Activated T-cell treated with anti-CD3 and anti-CD28 coated beads for 1 hour (primary cell): ENCODE measurements at places on chromosomes 3 and 15.
A peak's percentile ranks its signal among the peaks of the same experiment; 100 is the strongest.

DNA sequence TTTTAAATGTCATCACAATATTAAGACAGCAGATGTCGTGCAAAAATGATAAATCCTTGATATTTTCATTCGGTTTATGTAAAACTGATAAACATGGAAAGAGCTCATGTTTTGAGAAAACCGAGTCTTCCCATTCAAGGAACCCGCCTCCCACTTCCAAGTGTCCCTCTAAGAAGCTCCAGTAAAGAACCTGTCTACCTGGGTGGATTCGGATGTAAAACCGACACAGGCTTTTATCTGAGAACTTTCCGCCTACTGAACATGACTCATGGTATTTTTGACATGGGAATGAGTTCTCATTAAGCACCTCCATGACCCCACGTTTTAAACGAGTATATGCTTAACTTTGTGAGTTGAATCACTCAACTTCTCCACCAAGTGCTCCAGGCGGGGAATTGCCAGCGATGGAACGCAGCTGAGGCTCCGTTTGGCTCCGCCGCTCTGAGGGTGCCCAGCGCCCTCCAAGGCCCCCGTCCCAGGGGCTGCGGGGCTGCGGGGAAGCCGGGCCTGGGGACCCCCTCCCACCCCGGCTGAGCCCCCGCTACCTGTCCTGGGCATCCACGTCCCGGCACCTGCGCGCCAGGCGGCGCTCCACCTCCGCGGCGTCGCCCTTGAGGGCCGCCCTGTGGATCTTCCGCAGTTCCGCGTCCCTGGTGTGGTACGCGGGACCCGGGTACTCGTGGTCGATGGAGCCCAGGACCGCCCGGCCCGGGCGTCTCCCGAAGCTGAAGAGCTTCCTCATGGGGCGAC lies 119.9 kb downstream of the LMLN start:
- no peak for DNase-seq

- no peak for DNase-seq
These were observed 58.3 kb downstream of the SLCO3A1 start for GRCh38 chr15:91911844-91912243.

GRCh38 chr3:150278195-150278594 lies 129.9 kb upstream of the TSC22D2 start:
- DNase-seq: no peak

GRCh38 chr3:84440291-84440690 lies 518.5 kb upstream of the CADM2 start:
- DNase-seq: no peak

DNA sequence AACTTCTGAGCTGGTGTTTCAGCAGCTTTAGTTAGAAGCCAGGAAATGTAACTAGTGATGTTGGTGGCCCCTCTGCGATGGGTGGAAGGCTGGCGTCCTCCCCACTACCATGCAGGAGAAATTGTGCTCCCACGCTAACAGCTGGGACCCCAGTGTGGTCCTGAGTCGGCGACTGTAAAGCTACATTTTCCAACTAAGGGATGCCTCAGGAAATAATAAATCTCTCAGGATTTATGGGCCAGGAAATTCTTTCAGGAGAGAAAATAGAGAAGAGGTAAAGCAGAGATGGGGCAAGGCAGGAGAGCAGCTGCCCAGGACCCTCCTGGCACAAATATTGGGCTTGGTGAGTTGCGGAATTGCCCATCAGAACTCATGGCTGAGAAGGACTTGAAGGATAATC lies 186.9 kb downstream of the OPA1 start:
- DNase-seq: no peak

- DNase-seq: no peak
These were observed 47.5 kb downstream of the UBP1 start for GRCh38 chr3:33392703-33393125.

DNA sequence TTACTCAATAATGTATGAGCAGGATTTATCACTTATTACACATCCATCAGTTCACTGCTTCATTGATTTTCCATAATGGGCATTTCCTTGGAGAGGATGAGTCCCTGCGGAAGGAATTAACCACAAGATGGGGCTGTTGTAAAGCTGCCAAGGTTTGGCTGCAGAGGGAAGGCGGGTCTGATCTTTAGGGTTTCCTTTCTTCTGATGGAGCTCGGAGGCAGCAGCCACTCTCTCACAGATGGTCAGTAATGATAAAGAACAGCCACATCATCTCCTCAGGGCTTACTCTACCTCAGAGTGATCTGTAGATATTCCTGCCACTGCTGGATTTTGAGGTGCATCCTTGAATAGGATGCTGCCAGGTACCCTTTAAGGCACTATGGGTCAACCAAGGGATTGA lies 115.2 kb downstream of the USP13 start:
- DNase-seq: no peak

- no peak for DNase-seq
These were observed at the start of gene LMOD3 for GRCh38 chr3:69122403-69122802. LMOD3 (minus strand) TSS chr3:69122595; CDS start chr3:69122386, 209 bp downstream.

GRCh38 chr3:151919446-151919845 lies 46.0 kb downstream of the SUCNR1 start:
- DNase-seq: no peak

DNA sequence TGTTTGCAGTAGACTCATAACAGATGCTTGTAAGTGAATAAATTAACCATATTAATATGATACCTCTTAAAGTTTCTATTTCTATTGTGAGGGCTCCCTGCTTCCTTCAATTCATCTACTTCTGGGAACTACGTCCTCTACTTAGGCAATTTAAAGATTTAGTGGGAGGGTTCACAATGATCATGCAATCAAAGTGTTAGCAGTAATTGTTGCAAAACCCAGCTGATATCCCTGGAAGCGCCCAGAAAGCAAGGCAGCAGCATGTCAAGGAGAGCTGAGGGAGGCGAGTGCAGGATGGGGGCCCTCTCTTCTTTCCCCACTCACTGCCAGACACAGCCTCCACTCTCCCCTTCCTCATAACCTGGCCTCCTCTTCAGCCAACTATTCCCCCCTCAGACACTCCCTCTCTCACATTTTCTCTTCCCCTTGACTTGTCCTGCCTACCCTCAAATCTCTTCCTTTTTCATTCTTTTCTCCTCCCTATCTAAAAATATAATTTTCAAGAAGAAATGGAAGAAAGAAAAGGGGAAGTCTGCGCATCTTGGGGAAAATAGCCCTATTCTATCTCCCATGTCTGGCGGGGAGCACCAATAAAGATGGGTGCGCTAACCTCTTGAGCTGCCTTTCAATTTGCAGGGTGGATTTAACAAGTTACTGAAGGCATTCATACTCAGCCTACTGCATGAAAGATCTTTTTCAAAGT lies 6.6 kb downstream of the TMEM212 start:
- no peak for DNase-seq

GRCh38 chr3:27623085-27623753 lies 98.9 kb downstream of the EOMES start:
- DNase-seq: no peak

GRCh38 chr3:126737527-126737926 lies 33.5 kb downstream of the CHCHD6 start:
- DNase-seq: no peak

DNA sequence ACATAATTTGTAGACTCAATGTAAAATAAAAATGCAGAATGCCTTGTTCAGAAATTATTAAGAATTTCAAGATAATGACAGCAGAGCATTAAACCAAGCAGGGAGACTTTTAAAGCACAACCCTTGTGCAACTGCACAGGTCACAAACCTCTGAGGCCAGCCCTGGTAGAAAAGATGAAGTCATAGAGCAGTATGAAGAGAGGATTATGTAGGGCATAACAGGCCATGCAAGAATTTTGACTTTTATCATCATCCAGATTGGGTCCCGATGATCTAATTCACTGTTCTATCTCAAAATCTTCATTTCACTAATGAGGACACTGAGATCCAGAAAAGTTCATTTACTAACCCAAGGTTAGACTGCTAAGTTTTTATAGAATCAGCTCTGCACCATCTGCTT lies 388.5 kb downstream of the NAALADL2 start:
- DNase-seq: no peak

- DNase-seq: no peak
These were observed 17.3 kb downstream of the CFAP161 start for GRCh38 chr15:81151389-81151788.

DNA sequence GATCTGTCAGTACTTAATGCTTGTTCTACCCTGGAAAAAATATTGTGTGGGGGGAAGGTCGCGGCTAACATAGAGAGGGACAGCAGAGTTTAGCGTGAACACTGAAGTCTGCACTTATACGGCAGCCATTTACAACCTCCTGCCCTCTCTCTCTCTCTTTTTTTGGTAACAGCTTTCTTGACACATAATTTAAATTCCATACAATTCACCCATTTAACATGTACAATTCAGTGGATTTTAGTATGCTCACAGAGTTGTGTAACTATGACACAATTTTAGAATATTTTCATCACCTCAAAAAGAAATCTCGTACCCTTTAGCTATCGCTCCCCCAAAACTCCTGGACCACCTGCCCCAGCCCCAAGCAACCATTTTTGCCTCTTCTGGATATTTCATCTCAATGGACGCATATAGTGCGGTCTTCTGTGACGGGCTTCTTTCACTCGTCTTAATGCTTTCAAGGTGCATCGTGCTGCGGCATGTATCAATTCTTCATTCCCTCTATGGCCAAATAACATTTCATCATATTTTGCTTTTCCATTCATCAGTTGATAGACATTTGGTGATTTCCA lies 141.8 kb downstream of the XXYLT1 start:
- DNase-seq: no peak

- no peak for DNase-seq
These were observed 36.1 kb downstream of the IGF1R start for GRCh38 chr15:98684436-98684835.

- DNase-seq: peak; percentile 14
These were observed 907 bp downstream of the PLXNA1 start for GRCh38 chr3:126983653-126984390.

DNA sequence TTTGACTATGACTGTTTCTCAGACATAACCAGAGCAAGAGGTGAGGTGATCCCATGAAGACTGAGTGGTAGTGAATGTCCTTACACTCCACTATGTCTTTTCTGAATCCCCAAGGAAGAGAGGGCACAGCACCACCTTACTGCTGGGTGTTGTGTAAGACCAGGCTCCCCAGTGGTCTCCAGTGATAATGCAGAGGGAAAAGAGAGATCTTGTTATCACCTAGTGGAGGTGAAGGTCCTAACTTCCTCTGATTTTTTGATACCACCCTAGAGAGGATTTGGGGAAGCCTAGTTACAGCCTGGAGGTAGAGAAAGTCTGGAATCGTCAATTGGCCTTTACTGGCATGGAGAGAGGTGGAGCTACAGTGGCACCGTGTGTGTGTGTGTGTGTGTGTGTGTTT lies 288.0 kb upstream of the BCHE start:
- no peak for DNase-seq

GRCh38 chr3:115790759-115791158 lies 167.4 kb downstream of the GAP43 start:
- peak; percentile 22 for DNase-seq

DNA sequence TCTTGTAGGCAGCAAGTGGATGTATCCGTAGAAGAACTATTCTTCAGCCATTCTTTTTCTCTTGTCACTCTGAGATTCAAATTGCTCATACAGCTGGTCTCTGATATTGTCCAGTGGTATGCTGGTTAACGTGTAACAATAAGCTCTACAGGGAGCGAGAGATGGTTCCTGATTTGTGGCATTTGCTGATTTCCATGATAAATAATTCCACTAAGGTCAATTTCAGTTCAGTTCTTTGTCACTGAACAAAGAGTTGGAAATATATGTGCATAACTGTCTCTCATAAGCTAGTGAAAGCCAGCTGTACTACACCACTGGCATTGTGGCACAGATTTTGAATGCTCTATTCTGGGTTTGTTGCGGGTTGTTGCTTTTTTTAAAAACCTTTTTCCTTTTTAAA lies 131.7 kb downstream of the MTHFS start:
- no peak for DNase-seq

DNA sequence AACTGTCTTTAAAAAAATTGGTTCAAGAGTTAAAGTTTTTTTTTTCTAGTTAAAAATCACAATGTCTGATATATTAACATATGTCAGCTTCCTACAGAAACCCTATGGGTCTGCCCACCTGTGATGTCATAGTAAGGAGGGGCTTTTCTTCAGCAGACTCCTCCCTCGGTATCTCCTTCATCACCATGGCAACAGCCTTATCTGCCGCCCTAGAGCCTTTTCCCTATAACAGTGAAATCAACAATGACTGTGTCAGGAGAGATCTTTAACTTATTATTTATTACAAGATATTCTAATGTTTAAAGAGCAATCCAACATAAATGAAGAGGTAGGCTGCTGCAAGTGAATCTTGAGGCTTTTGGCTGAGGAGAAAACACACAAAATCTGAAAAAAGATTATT lies 138.7 kb downstream of the PEX5L start:
- DNase-seq: no peak

DNA sequence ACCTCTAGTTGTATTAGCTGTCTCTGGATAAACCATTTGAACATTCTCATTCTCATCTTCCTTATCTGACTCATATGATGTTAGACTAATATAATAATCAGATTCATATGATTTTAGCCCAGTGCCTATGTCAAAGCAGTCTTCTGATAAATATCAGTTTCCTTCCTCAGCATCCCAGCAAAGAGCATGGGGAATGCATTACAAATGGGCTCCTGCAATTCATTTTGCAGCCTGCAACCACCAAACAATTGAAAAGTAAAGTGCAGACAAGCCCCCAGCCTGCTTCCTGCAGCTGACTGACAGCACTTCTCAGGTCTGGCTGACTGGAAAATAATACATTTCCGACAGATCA lies 78.2 kb upstream of the STAC start:
- DNase-seq: no peak

DNA sequence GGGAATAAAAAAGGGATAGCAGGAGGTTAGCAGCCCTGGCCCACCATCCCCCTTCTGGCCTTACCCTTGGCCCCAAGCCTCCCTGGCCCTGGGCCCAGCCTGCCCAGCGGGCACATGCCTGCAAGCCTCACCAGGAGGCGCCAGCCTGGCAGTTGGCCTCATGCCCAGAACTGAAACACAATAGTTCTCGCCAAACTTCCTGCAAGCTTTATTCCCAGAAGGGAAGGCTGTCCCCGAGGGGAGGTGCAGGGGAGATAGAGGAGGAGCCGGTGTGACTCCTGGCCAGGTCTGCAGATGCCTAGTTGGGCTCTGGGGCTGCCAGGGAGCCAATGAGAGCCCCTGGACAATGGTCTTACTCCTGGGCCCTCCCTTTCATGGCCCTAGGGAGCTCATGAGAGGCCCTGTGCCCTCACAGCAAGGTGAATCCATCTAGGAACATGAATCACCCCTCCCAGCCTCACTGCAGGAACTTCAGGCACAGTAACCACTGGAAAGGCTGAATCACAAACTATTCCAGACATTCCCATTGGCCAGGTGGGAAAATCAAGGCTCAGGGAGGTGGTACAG lies 4.0 kb downstream of the CCDC33 start:
- DNase-seq: no peak

- no peak for DNase-seq
These were observed 164.1 kb upstream of the SLC2A2 start for GRCh38 chr3:171190668-171191067.

GRCh38 chr3:141389703-141390102 lies 21.4 kb downstream of the ZBTB38 start:
- DNase-seq: no peak

GRCh38 chr3:121943431-121943830 lies 49.2 kb downstream of the SLC15A2 start:
- DNase-seq: no peak

GRCh38 chr15:25862472-25863110 lies 536 bp downstream of the ATP10A start:
- DNase-seq: no peak
